ENCODE measurements at places on chromosomes 1 and 21.

- DNase-seq = no peak
These were observed at the start of gene GPR37L1 for GRCh38 chr1:202122639-202123335. Gene GPR37L1 (plus strand): TSS chr1:202122917. CDS start chr1:202122964, 47 bp downstream.

GRCh38 chr1:180982422-180982821 is 40.2 kb downstream of the STX6 start:
- no peak for DNase-seq

DNA sequence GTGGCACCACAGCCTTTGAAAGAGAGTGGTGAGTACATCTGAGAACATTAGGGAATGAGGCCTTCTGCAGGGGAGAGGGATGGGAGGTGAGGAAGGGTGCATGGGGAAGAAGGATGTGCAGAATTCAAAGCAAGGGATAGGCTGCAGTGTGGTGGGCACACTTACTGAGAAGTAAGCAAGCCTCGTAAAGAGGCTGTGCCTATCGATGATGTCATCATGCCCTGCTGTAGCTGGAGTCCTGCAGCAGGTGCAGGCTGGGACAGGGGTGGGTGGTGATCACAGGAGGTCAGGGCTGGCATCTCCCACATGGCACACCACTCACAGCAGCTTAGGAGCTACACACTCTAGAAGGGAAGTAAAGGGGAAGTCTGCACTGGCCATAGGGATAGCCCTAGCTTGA is 16.2 kb downstream of the ZSCAN20 start:
- no peak for DNase-seq

- DNase-seq = no peak
These were observed 5.3 kb upstream of the AMIGO1 start for GRCh38 chr1:109514846-109515245.

GRCh38 chr1:41810446-41810845 is 108.3 kb downstream of the HIVEP3 start:
- peak; percentile 73 for DNase-seq

GRCh38 chr1:24897263-24898151 is 32.6 kb downstream of the RUNX3 start:
- no peak for DNase-seq

- DNase-seq = no peak
These were observed 705.5 kb downstream of the KCNT2 start for GRCh38 chr1:195902779-195903178.

GRCh38 chr1:162062542-162063015 is 6.9 kb upstream of the NOS1AP start:
- no peak for DNase-seq

DNA sequence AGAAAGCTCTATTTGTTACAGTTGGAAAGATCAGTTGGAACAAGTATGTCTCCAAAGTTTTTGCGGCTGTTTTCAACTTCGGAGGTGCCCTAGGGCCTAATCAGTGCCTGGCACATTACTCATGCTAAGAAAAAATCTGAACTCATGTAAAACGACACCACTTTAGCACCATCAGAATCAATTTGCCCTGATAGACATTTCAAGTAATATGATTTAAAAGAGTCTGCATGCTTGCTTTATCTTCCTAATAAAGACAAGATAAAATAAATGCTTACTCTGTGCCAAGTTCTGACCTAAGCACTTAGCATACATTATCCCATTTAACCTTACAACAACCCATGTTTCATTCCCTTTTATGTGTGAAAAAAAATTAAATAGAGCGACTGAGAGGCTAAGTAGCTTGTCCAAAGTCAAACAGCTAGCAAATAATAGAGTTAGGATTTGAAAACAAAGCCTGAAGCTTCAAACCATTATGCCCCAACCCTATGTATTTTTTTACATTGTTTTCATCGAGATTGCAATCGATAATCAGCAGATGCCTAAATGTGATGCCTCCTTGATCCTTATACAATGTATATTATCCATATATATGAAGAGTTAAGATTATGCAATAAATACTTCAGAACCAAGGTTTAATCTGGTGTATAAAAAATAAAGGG is 91.3 kb downstream of the DENND1B start:
- no peak for DNase-seq

DNA sequence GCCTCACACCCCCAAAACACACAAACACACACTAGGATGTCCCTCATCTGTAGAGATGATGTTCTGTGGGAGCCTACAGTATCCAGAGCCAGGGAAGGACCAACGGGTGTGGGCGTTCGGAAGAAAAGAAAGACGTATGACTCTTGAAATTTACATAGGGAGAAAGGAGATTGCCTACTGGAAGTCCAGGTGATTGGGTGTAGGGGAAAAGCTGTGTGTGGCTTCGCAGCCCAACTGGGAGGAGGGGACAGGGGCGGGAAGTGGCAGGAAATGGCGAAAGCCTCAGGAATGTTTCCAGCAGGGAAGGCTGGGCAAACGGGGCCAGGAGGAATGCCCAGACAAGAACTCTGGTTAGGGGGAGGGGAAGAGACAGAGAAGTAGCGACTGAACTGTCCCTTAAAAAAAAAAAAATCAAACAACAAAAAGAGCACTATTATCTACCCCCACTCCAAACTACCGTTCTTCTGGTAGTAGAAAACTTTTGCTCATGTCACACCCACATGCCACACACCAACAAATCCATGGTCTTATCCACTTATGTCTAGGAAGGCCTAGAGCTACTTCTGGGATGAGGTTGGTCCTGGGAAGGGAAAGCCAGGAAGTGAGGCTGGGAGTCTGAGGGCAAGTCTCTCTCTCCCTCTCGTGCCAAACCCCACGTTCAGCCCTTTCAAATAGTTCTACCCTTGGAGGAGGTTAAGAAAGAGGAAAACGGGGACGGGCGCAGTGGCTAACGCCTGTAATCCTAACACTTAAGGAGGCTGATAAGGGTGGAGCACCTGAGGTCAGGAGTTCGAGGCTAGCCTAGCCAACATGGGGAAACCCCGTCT is 1.8 kb upstream of the CKS1B start:
- no peak for DNase-seq

GRCh38 chr1:31981972-31982371 is 31.7 kb upstream of the KHDRBS1 start:
- peak; percentile 45 for DNase-seq

DNA sequence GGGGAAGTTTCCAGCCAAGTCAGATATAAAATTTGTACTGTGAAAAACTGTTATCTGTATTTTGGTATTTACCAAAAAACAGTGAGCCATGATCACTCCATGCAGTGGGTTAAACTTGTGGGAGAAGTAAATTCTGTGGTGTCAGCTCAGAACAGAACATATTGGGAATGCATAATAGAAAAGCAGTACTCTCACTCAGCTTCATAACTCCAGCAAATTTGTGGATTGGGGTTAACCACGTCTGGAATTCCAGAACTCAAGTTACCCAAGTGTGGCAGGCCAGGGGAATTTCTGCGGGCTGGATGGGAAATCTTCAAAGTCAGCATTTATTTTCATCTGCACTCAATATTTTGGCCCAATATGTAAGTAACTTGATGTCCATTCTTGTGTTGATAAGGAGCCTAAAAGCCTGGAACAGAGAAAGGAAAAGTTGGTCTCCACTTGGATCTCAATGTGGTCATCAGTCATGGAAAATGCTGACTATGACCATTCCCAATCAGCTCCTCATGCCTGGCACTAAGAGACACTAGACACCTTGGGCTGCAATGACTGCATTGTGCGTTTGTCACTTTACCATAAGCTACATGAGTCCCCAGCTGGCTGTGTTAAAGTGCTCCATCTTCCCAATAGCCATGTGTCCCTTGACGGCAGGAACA is 39.1 kb upstream of the ENAH start:
- DNase-seq = no peak

GRCh38 chr1:168821434-168821833 is 92.4 kb upstream of the DPT start:
- peak; percentile 34 for DNase-seq

- no peak for DNase-seq
These were observed 114.2 kb downstream of the BCAR3 start for GRCh38 chr1:93567255-93567918.

GRCh38 chr1:206790502-206791250 is 18.4 kb upstream of the IL10 start:
- peak; percentile 32 for DNase-seq

- no peak for DNase-seq
These were observed 9.4 kb downstream of the MATN1 start for GRCh38 chr1:30714025-30714424.

DNA sequence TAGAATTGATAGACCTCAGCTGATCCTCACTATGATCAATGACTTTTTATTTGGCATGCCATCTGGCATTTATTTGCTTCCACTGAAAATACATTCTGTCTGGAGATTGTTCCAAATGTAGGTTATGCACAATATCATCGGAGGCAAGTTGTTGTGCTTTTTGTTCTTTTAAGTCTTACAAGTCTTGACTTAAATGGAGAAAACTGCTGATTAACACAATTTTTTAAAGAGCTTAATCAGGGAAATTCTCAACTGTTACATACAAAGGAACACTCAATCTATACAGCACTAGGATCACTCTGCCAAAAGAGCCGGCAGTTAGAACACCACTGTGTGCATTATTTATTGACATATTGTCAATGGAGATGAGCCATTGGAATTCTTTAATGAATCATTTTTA is 19.2 kb downstream of the CYYR1 start:
- no peak for DNase-seq

DNA sequence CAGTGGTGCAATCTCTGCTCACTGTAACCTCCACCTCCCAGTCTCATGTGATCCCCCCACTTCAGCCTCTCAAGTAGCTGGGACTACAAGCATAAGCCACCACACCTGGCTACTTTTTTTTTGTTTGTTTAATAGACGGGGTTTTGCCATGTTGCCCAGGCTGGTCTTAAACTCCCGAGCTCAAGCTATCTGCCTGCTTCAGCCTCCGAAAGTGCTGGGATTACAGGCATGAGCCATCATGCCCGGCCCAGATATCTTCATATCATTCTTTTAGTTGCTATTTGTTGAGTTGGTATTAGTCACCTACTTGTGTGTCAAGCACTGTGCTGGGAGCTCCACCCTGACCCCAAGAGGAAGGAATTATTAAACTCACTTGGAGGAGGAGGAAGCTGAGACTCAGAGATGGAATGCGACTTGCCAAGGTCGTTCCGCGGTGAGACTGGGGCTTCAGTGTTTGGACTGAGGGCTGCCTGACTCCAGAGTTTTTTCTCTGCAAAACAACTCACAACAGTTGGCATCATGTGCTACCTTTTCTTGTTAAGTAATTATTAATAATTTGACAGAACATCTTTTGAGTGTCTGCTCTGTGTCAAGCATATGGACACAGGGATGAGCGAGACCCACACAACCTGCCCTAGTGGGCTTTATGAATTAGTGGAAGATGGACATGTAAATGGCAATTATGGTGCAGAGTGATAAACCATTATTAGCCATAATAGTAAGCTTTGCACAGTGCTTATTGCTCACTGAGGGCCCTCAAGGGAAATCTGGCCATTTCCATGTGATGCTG is 132.0 kb downstream of the FOXD2 start:
- no peak for DNase-seq

DNA sequence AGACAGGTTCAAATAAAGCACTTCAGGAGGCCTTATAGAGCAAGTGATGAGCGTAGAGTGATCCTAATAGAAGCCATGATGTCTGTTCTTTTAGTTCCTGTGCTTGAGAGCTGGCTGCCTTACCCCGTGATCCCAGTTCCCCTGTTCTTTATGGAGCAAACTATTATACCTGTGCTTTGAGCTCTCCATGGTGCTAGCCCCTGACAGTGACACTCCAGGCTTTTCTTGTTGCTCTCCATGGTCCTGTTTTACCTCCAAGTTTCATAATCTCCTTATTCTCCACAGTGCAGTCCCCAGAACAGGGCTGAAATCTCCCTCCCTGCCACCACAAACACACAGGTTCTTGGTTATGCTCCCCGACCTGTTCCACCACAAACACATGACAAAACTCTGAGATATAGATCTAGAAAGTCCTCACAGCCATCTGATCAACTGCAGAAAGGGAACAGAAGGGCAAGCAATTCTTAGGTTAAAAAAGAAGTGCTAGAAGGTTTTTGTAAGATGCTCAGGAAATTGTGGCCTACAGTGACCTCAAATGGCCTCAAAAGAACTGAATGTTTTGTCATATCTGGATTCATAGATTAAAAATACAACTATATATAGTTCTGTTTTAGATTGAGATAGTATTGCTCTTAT is 6.0 kb downstream of the CADM3 start:
- peak; percentile 45 for DNase-seq

GRCh38 chr21:45767071-45768006 is 123.8 kb downstream of the PCBP3 start:
- peak; percentile 31 for DNase-seq

- no peak for DNase-seq
These were observed 55.1 kb downstream of the RPL5 start for GRCh38 chr1:92886886-92887419.

DNA sequence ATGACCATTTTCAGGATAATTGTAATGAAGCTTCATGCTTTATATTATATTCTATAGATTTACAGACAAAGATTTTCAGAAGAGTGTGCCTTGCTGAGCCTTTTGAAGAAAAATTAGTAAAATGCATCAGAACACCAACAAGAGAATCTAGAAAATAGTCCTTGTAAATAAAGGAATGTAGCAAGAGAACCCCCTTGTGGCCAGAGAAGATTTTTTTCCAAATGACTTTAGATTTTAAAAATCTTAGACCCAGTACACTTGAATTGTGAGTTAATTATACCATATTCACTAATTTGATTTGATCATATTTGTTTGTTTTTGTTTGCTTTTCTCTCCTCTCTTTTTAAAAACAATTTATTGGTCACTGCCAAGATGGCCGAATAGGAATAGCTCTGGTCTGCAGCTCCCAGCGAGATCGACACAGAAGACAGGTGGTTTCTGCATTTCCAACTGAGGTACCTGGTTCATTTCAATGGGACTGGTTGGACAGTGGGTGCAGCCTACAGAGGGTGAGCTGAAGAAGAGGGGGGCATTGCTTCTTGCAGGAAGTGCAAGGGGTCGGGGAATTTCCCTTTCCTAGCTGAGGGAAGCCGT is 12.8 kb upstream of the IFI44L start:
- DNase-seq = no peak

DNA sequence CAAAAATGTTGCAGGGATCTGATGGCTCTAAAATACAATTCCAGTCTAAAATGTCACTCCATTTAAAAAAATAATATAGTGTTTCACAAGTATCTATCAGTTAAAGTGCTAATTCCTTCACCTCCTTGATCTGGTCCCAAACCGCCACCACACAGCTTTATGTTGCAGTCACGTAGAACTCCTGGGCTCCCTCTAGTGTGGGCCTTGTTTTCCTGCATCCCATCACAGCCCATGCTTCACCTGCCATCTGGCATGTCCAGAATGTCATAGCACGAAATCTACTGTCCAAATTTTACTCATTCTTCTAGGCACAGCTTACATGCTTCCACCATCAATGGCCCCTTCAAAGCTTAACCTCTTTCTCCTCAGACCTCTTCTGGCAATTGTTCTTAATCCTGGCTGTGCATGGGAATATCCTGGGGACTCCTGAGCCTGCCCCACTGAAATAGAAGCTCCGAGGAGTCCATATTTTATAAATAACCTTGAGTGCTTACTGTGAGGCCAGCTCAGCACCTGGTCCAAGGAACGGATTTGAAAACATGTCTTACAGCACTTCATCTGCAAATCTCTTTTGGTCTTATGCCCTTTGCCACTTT is 15.5 kb downstream of the FYB2 start:
- peak; percentile 16 for DNase-seq
